Activated CD4-positive, alpha-beta T cell treated with anti-CD3 and anti-CD28 coated beads, Interleukin-10, Interleukin-2, amounts not matched to agents 100 ng/mL and 50 ng/mL, durations not matched to agents 16 hours and 8 hours (primary cell): ENCODE measurements at places on chromosomes 2 and 18.

DNA sequence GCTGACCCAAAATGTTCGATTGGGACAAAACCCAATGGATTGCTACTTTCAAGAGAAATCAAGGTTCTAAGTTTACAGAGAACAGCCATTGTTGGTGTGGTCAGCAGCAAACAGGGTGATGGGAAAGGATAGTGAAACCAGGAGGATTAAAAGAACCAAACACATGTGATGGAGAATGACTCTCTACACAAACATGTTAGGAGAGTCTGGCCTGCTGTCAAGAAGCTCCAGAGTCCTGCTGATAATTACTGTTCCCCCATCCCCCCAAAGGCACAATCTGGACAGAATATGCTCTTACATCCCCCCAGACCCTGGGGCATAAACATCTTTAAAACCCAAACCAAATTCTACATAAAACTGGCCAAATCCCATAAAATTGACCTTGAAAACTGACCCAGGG, 32.0 kb upstream of the ACYP2 start:
- DNase-seq = no peak

- DNase-seq = no peak
Measured at GRCh38 chr2:128458505-128458904, 139.8 kb upstream of the HS6ST1 start.

DNA sequence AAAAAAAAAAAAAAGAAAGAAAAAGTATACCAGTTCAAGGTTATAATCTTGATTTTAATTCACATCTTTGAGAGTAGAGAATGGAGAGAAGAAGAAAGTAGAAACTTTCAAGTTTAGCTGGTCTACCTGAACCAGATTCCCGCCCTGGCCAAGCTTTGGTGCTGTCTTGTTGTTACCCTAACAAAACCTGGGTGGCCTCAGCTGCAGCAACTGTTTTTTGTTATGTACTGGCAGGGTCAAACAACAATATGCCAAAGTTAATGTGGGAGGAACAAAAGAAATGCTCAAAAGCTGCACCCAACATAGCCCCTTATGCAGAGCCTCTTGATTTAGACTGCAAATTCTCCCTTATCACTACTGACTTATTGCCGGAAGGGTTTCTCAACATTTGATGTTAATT, 165.3 kb upstream of the TFPI start:
- no peak for DNase-seq

DNA sequence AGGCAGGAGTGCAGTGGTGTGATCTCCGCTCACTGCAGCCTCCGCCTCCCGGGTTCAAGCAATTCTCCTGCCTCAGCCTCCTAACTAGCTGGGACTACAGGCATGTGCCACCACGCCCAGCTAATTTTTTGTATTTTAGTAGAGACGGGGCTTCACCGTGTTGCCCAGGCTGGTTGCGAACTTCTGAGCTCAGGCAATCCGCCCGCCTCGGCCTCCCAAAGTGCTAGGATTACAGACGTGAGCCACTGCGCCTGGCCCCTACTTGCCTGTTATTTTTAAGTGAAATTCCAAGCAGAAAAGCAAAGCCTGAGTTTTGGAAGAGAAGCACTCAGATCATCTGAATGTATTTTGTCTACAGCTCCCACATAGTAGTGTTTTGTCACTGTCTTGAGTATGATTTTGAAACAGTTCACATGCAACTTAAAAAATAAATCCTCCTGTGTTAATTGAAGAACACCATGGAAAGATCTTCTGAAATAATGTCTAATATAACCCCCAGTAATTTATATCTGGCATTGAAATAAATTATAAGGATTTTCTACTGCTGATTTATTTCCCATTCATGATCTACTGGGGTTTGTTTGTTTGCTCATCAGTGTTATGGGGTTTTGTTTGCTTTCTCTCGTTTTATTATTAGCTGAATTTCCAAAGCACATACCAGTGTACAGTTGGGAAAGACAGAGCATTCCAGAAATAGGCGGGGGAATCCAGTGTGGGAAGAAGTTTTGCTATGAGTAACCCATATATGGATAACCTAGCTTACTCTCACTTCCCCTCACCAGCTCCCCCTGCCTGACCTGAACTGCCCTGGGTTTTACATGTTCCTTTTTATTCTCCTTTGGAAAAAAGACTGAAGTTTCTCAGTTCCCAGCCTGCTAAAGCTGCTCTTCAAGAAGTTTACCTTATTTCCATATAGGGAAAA, 80.1 kb upstream of the MAP3K20 start:
- no peak for DNase-seq

DNA sequence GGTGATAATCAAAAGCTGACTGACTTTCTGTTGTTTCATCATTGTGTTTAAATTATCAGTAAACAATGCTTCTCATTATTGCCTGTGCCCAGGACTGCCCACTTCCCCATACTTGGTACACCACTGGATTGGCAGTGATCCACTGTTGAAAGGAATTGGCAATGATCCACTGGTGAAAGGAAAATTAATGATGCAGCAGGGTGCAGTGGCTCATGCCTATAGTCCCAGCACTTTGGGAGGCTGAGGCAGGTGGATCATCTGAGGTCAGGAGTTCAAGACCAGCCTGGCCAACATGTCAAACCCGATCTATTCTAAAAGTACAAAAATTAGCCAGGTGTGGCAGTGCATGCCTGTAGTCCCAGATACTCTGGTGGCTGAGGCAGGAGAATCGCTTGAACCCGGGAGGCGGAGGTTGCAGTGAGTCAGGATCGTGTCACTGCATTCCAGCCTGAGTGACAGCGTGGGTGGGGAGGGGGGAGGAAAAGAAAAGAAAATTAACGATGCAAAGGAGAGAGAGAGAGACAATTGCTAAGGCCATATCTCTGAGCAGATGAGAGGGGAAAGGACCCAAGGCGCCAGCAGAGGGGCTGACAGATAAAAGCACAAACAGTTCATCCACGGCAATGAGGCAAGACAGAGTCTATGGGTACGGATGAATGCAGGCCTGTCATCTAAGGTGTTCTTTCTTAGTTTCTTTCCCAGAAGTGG, 10.2 kb upstream of the GTF2A1L start:
- no peak for DNase-seq

DNA sequence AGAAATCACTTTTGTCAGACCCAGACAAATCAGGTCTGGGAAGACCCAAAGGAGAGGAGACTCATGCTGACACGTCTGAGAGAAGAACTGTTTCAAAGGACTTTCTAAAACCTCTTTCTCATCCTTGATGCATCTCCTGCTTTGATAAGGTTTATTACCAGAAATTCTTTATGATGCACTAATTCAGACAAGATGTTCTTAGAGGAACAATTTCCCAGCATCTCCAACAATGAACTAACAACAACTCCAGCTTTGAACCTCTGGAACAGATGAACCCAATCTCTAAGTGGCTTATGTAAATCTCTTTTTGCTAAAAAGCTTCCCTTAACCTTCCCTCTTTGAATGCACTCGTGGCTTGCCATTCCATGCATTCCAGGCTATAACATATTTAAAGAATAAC, 15.9 kb upstream of the SERPINB11 start:
- no peak for DNase-seq
